ENCODE measurements at places on chromosomes 12 and 14. TPM values are rescaled to one million over a fixed set of nuclear protein-coding genes. Genes with fewer than 3 reads are reported as not detected.

DNA sequence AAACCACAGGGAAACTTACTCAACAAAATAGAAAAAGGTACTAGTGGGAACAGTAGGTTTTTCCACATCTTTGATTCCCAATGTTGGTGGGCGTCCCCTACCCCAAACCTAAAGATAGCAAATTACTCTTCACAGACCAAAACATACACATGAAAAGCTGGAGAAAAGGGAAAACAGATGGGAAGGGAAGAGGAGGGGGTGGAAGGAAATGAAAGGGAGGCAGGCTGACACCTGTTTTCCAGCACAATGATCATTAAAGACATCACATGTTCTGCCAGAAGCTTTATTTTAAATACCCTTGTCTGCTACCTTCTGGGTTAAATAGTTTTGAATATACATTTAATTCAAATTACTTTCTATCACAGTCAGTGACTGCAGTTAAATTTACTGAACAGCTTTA, 1617.9 kb upstream of the SEL1L start:
- no peak for DNase-seq

DNA sequence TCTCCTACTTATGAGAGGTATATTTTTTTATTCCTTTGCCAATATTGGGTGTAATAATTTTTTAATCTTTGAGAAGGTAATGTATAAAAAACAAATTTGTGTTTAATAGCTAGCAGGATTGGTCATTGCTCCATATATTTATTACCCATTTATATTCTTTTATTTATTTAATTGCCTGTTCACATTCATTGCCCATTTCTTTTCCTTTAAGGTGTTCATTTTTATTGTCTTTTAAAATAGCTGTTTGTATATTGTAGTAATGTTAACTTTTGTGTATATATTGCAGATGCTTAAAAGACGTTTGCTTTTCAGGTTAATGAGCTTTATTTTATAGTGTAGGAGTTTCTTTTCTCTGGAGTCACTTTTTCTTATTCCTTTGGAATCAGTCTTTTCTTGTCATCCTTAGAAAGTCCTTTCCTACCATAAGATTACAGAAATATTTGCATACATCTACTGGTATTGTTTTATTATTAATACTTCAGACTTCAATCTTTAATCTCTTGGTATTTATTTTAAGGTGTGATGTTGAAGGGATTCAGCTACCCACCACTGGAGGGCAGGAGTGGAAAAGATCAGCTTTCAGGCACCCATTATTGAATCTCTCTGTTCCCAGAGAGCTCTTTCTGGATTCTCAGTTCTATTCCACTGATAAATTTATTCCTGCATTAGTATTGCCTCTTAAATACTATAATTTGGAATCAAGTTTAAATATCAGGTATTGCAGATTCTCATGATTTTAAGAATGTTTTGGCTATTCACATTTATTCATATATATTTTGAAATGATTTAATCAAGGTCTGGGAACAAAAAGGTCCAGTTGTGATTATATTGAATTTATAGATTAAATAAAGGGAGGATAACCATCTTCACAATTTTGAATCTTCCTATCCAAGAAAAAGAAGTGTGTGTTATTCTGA, 17.3 kb downstream of the PPM1A start:
- no peak for DNase-seq

The POTEG gene
- polyA plus RNA-seq = not detected

The HOXC10 gene
- polyA plus RNA-seq = not detected

DNA sequence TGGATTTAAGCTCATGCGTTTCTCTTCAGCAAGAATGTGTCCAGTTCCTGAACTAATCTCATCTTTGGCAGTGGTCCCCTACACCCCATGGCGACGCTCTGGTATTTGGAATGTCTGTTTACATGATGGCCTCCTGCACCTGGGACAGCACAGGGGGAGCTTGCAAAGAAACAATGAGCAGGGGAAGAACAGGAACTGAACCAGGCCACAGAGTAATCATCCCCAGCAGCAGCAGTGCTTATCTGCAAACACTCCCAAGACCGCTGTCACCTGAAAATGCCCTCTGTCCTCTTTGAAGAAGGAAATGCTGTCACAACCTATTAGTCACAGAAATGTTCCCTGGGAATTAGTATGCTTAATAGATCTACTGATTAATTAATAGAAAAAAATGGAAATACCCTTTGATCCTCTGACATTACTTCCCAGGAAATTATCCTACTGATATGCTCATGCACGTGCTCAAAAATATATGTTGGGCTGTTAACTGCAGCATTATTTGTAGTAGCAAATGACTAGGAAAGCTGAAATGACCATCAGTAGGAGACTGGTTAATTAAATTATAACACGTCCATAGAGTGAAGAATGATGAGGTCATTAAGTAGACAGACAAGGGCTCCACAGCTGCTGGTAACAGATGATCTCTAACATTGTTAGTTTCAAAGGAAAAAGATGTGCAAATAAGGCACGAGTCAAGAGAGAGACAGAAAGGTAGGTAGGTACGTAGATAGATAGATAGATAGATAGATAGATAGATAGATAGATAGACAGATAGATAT, 279.3 kb upstream of the FLRT2 start:
- DNase-seq = no peak

DNA sequence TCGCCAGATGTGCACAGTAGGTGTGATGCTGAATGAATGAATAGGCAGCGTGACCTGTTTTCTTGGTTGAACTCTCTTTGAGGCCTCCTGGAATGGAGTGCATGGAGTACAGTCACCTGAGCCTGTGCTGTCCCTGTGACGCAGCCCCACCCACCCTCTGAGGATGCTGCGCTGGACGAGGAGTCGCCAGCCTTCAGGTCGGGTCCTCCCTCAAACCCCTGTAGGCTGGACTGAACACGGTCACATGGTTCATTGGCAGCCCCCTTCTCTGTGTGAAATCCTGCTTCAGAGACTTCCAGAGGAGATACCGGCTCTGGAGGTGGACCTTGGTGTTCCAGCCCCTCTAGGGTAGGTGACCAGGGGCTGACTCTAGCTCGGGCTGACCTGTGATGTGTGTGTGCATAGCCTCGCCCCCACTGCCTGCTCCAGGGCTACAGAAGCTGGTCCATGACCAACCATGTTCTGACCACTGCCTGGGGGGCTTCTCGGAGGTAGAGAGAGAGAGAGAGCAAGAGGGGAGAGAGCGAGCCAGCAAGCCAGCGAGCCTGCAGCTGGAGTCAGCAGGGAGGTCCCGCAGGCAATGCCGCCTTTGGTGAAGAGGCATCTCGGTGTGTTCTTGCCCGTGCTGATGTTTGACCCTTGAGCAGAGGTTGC, 158.0 kb upstream of the RTL1 start:
- DNase-seq = no peak

Measured in AG04450 (cell line).